ENCODE measurements at places on chromosomes 11 and 22.
A peak's percentile ranks its signal among the peaks of the same experiment; 100 is the strongest.

- no peak for DNase-seq
Measured at GRCh38 chr11:83392556-83392955, 106.4 kb upstream of the CCDC90B start.

- DNase-seq: no peak
Measured at GRCh38 chr22:32158712-32159533, at the start of gene C22orf42. C22orf42 (minus strand) TSS chr22:32159303; CDS start chr22:32159215, 88 bp downstream.

DNA sequence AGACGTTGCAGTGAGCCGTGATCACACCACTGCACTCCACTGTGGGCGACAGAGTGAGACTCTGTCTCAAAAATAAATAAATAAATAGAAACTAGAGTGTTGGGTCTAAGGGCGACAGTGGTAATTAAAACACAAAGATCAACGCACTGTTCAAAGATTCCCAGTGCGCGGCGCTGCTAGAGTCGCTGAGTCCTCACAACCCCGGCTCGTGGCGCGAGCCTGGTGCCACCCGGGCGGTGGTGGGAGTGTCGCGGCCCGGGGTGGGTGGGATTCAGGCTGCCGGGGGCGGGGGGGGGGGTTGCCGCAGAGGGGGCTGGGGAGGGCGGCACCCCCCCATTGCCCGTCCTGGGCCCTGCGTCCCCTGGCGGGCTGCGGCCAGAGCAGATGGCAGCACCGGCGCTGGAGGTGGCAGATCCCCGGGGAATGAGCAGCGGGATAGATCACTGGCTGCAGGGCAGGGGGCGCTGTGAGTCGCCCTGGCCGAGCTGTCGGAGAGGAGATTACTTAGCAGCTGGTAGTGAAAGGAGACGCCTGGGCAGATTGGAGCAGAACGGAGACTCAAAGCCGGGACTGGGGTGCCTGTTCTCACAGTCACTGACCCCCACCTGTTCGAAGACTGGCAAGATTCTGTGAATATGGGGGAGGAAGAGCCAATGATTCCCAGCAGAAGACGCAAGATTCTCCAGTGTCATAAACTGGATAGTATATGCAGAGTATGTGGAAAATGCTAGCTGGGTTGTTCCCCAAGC lies 30.2 kb upstream of the APOBEC3A start:
- DNase-seq: peak; percentile 49

DNA sequence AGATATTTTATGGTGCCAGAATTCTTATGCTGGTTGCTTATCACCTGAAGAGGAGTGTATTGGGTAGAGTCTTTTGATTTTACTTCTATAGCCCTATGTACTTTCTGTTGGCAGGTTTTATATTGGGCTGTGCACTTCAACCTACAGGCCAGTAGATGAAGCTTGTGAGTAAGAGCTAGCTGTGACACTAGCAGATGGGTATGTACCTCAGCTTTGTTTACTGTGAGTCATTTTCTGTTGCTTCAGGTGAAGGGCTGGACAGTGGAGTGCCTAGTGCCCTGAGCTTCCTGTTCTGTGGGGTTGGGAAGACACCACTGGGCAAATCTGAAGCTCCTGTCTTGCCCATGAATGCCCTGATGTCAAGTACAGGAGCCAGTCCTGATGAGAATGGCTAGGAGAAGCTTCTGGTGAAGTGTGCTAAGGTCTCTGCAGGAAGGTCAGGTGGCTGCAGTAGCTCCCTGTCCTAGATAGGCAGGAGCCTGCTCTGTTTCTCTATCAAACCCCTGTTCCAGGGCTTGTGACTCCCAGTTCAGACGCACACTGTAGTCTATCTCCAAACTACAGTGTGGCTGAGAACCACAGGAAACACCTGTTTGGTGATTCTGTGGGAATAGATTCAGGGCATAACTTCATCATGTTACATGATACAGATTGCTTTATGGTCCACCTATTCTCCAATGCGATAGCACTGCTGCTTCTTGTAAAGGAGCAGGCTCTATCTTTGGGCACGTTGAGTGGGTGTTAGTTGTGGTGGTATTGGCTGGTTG lies 755.7 kb downstream of the KCNA4 start:
- DNase-seq: peak; percentile 54

DNA sequence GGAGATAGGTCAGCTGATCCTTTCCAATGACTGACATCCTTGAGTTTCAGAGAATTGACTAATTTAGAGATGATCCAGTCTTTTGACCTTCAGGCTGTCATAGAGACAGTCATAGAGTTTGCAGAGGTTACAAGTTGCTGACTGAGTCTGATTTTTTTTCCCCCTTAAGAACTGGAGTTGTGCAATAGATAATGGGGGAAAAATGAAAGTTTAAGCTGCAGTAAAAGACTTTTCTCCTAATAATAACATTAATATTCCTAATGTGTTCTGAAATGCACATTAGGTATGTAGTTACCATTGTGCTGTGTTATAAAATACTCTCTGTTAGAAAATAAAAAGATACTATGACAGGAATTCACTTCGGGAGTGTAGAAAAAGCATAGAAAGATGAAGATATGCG lies 876.9 kb upstream of the RAG2 start:
- no peak for DNase-seq

DNA sequence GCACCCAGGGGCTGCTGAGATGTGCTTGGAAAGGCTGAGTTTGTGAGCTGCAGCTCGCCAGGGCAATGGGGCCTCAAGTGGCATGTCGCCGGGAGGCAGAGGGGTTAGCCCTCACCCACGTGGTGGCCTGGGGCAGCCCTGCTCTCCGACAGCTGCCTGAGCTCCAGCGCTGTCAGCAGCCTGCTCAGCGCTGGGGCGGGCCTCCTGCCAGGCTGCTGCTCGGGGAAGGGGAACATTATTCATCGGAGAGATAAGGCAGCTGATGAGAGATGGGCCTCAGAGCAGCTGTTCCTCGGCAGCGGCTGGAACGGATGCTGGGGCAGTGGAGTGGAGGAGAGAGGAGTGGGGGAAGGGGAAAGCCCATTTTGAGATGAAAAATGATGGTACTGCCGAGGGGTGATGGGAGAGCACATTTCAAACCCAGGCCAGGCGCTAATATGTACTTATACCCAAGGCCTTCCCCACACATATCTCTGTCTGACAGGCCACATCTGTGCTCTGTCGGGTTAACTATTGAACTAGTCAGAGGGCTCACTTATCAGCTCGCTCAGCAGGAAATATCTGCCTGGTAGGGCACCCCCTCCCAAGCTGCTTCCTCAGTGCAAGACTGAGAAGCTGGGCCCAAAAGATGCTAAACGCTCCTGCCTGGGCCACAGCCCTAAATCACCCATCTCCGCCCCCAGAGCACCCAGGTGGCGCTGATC lies 79.5 kb downstream of the TIMP3 start:
- no peak for DNase-seq

- peak; percentile 71 for DNase-seq
Measured at GRCh38 chr11:86067009-86067850, 1.7 kb downstream of the PICALM start.

DNA sequence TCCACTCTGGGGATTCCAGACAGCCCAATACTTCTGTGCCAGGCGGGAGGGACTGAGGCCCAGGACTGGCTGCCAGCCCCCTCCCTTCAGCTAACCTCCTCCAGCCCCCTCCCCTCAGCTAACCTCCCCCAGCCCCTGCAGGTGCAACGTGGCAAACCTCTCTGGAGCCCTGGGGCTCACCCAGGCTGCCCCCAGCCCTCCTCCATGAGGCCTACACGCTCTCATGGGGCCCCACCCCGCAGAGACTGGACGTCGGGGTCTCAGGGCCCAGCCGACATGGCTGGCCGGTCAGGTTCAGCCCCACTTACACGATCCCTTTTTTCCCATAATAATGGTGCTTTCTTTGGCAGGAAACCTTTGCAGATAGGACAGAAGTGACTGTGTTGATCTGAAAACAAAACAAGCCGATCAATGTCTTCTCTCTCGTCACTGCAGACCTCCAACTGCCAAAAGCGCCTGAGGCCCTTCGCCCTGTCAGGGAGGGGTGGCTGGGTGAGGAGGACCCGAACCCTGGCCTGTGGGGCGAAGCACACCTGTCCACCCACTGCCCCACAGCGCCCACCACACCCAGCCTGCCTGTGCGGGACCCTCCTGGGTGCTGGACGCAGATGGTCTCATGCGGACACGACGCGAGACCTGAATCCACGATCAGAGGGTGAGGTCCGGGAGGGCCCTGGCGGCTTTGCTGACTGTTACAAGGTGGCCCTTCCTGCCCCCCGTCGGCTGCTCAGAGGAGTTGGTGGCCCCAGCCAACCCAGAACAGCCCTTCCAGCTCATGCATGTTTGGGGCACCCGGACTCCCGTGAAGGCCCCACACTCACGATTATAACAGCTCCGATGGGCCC lies 33.6 kb downstream of the TRMU start:
- DNase-seq: no peak

DNA sequence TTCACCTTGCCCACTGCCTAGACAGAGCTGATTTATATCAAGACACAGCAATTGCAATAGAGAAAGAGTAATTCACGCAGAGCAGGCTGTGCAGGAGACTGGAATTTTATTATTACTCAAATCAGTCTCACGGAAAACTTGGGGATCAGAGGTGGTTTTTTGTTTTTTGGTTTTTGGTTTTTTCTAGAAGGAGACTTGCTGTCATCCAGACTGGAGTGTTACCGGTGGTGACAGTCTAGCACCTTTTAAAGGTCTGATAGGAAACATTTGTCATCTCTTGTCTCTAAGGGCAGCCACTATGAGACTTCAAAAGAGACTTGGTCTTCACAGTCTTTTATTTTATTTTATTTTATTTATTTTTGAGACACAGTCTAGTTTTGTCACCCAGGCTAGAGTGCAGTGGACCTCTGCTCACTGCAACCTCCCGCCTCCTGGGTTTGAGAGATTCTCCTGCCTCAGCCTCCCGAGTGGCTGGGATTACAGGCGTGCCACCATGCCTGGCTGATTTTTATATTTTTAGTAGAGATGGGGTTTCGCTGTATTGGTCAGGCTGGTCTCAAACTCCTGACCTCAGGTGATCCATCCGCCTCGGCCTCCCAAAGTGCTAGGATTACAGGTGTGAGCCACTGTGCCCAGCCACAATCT lies 19.1 kb downstream of the APOBEC3H start:
- DNase-seq: no peak

GRCh38 chr11:118088531-118088930 lies 1.8 kb upstream of the SMIM35 start:
- DNase-seq: no peak

DNA sequence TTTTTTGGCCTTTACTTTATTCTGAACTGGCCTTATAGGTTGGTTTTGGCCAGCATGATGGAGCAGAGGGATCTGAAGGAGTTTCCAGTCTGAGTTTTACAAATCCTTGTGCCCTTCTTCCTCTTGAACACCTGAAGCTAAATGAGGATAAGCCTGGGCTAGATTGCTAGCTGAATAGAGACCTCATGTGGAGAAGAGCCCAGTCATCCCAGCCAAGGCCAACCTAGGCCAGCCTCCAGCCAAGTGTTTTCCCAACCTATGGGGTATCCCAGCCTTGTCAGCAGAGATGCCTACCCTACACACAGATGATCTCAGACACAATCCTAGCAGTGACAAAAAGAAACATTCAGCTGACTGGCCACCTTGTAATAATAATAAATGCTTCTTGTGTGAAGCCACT lies 966 bp upstream of the CASP12 start:
- no peak for DNase-seq

DNA sequence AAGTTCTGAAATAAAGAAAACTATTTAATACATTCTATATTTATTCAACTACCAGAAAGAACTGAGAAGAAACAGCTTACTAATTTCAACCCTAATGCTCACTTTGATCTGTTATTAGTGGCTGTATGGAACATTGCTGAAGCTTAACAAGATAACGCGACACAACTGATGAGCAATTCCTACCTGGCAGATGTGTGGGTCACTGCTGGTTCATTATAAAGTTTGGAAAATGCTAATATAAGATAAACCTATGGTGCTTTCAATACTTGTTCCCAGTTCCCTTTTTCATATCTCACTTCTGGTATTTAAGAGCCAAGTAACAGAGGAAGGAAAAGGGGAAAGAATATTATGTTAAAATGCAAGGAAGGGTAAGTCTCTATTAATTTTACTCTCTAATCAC lies 10.5 kb downstream of the CTSC start:
- DNase-seq: no peak

- DNase-seq: peak; percentile 30
Measured at GRCh38 chr22:25566186-25566897, 1.9 kb downstream of the GRK3 start.

DNA sequence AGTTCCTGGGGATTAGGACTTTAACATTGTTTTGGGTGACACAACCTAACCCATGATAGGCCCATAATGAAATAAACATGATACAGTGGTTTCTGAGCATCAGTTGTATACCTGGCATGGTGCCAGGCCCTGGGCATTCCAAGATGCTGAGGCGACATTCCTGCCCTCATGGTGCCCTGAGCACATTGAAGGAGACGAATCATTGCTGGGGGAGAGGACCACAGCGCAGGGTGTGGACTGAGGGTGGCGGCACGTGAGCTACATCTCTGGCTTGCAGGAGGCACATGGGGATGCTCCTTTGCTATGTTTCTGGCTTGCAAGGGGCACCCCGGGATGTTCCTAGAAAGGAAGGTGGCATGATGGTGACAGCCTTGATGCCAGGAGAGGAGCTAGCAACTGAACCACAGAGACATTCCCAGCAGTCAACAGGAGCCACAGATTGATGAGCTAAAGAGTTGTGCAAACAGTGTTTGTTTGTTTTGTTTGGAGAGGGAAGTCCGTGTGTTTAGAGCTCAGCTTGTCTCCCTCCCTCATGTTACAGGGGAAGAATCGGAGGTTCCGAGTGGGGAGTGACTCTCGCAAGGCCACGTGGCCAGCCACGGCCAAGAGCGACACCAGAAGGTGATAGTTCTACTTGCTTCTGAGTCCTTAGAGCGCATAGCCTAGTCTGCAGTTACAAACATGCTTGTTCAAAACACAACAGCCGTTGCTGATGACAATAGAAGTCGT lies 106.4 kb downstream of the MIAT start:
- DNase-seq: no peak

DNA sequence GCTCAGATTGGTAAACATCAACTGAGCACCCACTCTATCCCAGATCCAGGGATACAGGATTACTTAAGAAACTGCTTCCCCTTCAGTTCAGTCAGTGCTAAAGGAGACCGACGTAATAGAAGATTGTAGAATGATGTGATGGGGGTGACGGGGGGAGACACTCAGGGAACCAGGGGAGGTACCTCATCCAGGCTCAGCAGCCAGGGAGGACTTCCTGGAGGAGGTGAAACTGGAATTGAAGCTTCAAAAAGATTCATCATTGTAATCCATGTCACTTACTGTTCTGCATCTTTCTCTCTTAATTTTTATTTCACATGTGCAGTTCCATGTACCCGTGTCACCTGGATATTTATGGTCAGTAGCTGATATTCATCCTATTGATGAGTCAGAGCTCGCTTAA lies 19.1 kb upstream of the TEF start:
- no peak for DNase-seq

GRCh38 chr11:1781593-1781975 lies 17.9 kb upstream of the CTSD start:
- DNase-seq: no peak

GRCh38 chr11:66131937-66132632 lies 62.0 kb downstream of the PACS1 start:
- DNase-seq: no peak

GRCh38 chr11:114036147-114036811 lies 23.2 kb upstream of the ZBTB16 start:
- DNase-seq: peak; percentile 77

DNA sequence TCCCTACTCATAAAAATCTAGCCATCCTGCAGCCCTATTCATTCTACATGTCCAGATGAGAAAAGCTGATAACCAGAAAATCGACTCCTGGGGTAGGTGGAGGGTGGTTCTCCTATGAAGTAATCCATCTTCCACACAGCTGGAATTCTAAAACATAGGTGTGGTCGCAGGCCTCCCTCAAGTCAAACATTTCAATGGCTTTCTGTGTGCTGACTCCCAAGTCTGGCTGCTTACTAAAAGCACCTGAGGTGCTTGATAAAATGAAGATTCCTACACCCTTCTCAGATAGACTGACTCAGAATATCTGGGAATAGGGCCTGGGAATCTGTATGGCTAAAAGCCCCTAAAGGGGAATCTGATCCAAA lies 26.1 kb downstream of the IRAG1 start:
- DNase-seq: no peak

All from trophoblast cell (in vitro differentiated cells and primary cell).